WERI-Rb-1 (cell line): ENCODE measurements at places on chromosomes 4 and X.

DNA sequence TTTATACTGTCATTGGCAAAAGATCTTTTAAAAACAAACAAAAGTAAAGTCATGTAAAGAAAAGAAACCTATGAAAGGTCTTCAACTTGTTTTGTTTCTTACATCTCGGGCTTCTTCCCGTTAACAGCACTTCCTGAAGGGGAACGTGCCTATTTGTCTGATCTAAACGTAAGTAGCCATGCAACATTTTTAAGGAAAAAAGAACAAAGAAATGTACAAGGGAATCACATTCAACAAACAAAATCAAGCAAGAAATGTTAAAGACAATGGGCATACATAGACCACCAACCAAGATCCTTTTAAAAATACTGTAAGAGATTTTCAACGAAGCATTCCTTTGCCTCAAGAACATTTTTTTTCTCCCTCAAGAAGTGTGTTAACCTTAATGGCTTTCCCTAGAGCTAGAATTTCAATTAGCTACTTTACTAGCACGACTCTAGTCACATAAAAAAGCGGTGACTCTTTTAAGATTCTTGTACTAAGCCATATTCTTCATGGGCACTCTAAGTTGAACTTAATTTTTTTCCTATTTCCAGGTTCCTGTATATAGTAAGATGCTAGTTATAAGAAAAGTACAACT is 112.0 kb upstream of the TTC29 start:
- no peak for DNase-seq

DNA sequence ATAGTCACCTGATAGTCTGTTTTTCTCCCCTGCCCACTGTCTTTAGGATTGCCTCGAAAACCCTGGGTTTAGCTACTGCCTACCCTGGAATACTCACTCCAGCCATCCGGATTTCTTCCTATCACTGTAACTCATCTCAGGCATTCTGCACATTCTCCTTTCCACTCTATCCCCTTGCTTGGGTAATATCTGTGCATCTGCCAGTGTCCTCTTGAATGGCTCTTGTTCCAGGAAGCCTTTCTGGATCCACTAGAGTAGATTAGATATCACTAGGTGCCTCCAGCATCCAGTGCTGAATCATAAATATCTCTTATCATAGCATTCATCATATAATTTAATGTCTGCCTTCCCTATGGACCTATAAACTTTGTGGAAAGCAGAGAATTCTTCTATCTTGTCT is 17.1 kb upstream of the GALNT7 start:
- DNase-seq: no peak

- DNase-seq: no peak
These were observed 77.3 kb downstream of the LRRC66 start for GRCh38 chr4:51942833-51943215.

GRCh38 chr4:5635826-5636195 is 72.5 kb downstream of the EVC2 start:
- no peak for DNase-seq

GRCh38 chr4:168837922-168838321 is 172.1 kb downstream of the CBR4 start:
- no peak for DNase-seq

- DNase-seq: no peak
These were observed 19.7 kb downstream of the FABP2 start for GRCh38 chr4:119302073-119302832.

DNA sequence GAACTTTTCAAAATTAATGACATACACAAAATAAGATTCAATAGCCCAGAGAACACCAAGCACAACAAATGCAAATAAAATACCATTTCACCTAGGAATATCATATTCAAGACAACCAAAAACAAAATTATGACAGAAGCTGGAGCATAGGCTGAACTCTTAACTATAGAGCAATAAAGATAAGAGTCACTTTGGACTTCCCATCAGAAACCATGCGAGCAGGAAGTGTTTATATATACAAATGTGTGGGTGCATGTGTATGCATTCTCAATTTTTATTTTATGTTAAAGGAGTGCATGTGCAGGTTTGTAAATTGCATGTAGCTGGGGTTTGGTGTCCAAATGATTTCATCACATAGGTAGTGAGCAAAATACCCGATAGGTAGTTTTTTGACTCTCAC is 291.6 kb downstream of the ARAP2 start:
- DNase-seq: no peak

GRCh38 chrX:150363561-150364346 is 637 bp downstream of the MAMLD1 start:
- no peak for DNase-seq

DNA sequence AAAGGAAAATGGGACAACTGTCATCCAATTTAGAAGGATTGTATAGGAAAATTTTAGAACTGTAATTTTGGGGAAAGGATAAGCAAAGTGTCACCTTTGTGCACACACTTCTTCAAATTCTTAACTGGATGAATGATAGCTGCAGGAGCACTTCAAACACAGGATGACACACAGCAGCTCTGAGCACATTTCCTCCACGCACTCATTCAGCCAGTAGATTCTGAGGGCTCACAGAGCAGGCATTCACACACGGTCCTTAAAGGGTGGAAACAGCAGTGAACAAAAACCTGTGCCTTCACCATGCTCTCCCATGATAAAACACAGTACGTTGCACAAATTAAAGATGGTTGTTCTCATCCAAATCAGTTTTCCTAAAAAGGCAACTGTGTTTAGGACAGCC is 38.5 kb upstream of the KLF3 start:
- DNase-seq: no peak

DNA sequence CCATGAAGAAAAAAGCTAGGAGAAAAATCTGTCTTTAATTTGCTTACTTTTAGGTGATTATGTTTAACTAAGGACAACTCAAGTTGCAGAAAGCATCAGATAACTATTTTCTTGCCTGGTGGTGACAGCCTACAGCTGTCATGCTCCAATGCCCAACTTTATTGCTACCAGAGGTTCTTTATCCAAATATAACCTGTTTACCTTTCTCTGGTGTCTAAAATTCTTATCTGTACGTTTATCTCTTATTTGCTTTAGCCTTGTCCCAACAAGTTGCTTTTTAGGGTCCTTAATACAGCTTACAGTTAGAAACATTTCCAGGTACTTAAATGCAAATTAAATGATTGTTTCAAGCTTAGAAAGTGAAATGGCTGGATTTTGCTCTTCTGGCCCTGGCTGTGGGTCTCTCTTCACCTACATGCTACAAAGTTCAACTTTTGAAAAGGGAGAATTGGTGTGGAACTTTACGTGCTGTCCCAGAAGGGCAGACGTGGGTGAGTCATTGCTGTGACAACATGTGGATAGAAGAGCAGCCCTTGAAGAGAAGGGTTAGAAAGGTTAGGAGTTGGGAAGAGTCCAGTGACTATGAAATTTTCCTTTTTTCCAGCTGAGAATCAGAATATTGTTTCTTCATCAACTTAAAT is 60.7 kb downstream of the HPGD start:
- no peak for DNase-seq

DNA sequence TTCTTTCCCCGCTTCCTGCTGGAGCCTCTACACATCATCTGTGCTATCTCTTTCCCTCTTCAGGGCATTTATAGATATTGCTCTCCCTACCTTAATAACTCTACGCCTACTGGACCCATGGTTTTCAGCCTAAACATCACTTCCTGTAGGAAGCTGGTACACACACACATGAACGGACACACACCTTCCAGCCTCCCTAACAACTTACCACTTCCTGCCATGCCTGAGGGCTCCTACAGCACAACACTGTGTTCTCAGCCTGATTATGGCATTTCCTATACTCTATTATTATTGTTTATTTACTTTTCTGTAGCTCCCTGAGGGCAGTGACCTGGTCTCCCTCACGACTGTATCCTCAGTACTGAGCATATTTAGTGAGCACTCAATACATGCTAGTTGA is 163.6 kb upstream of the MAP3K15 start:
- no peak for DNase-seq

DNA sequence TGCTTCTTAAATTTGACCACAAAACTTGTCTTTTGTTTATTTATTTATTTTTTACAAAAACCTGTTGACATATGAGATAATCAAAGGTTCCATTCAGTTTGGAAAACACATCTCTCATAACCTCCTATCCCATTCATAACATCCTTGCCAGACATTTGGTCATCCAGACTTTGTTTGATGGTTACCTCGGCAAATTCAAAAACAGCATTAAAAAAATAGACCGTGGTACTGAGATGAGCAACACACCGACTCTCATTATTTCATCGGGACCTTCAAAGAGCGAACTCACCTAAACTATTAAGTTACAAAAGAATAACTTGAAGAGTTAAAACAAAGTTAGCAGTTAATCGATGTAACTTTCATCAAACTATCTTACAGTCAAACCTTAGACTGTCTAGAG is 85.8 kb upstream of the RPS6KA3 start:
- DNase-seq: no peak

DNA sequence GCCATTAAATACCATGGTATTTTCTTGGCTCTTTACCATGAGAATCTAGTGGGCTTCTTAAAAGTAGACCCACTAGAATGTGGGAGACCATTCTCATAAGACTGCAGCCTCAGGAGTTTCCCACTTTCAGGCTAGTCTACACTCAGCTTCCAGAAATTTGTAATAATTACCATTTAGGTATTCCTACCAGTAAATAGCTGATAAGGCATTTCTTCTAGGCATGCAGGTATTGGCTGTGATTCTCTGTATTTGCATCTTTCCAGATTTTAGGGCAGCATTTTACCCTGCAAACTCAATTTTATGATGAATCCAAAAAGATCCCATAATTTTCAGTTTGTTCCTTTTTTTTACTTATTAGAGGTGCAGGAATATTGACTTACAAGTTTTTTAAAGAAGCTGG is 496.6 kb downstream of the TRAM1L1 start:
- no peak for DNase-seq

- DNase-seq: peak; percentile 45
These were observed 763 bp downstream of the CASK start for GRCh38 chrX:41922431-41923151.

DNA sequence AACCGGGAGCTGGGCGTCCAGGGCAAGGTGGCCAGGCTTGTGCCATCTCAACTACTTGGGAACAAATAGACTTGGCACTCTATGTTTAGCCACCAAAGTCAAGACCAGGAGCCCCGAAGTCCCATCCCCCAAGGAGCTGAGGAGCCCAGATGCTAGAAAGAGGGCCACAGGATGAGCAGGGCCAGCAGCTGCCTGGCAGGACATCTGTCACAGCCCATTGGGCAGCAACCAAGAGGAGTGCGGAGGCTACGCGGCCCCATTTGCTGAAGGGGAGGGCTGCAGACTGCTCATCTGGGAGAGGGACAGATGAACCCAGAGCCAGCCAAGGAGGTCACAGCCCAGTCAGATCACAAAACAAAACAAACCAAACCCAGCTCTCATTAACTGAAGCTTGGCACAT is 22.9 kb upstream of the SOWAHD start:
- DNase-seq: no peak
